Esophagus mucosa (tissue), 1 donor: ENCODE measurements at places on chromosomes 4 and X. TPM values are rescaled to one million over a fixed set of nuclear protein-coding genes. Genes with fewer than 3 reads are reported as not detected.

GRCh38 chrX:148577741-148578140, 77.3 kb downstream of the AFF2 start:
- ATAC-seq: no peak

GRCh38 chrX:111041018-111041462, 55.0 kb upstream of the PAK3 start:
- no peak for ATAC-seq

GRCh38 chrX:7943600-7944245, 16.5 kb upstream of the PNPLA4 start:
- ATAC-seq: no peak

- ATAC-seq: no peak
These were observed 99.9 kb upstream of the CPEB2 start for GRCh38 chr4:14902342-14902741.

Gene CFAP47
- not detected for total RNA-seq

Gene NUDT11
- 0.96 TPM for total RNA-seq

DNA sequence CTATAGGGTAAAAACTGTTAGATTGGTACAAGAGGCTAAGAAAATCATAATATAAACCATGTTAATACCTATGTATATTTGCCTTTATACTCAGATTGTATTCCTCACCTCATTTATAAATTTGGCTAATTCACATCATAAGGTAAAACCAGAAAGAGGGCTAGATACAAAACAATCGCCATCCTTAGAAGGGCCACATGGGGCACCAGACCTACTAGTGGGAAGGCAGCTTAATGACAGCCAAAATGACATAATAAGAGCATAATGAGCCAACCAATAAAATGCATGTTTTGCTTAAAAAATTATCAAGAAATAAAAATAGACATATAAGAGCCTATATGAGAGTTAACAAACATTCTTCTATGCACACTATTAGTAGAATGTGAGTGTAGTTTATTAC, 107.3 kb upstream of the PRDX4 start:
- no peak for ATAC-seq

DNA sequence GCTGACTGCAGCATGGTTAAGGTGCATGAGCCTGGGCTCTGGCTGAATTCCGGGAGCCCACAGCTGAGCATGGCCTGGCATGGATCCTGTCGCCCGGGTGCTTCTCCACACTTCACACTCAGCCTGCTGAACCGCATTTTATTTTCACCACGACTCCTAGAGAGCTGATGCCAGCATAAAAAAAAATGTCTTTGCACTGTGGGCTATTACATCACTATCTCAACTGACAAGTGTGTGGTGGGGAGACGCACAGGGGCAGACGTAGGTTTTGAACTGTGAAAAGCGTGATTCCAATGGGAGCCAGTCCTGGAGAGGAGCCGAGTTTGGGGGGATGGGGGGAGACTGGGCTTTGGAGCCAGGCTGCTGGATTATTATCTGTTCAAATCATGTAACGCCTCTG, 36.8 kb downstream of the BCOR start:
- ATAC-seq: no peak

Gene DGKK
- not detected for total RNA-seq
